ENCODE measurements at places on chromosomes 7 and 10.

DNA sequence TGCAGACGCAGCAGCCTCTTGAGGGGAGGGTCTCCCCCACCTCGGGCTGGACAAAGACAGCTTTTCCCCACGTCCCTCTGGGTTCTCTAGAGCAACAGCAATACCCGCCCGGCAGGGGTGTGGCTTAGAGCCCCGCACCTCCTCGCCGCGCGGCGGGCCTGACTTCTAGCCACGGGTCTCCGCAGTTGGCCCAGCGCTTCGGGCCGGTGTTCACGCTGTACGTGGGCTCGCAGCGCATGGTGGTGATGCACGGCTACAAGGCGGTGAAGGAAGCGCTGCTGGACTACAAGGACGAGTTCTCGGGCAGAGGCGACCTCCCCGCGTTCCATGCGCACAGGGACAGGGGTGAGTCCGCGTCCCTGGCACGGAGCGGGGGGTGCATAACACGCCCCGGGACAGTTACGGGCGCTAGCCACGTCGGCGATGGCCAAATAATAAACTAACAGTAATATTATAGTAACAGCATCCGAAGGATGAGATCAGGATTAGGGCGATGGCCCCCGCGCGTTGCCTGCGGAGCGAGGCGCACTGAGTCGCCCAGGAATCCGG lies 1.2 kb downstream of the CYP2E1 start:
- DNase-seq: no peak

- no peak for DNase-seq
Observed at GRCh38 chr10:129908406-129908805, 55.7 kb downstream of the EBF3 start.

GRCh38 chr10:12459340-12459739 lies 110.0 kb downstream of the CAMK1D start:
- DNase-seq: no peak

DNA sequence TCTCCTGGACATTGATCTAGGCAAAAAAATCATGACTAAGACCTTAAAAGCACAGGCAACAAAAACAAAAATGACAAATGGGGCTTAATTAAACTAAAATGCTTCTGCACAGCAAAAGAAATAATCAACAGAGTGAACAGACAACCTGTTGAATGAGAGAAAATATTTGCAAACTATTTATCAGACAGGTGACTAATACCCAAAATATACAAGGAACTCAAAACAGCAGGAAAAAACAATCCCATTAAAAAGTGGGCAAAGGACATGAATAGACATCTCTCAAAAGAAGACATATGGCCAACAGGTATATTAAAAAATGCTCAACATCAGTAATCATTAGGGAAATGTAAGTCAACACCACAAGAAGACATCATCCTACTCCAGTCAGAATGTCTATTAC lies 166.8 kb downstream of the MTERF1 start:
- peak; percentile 40 for DNase-seq

DNA sequence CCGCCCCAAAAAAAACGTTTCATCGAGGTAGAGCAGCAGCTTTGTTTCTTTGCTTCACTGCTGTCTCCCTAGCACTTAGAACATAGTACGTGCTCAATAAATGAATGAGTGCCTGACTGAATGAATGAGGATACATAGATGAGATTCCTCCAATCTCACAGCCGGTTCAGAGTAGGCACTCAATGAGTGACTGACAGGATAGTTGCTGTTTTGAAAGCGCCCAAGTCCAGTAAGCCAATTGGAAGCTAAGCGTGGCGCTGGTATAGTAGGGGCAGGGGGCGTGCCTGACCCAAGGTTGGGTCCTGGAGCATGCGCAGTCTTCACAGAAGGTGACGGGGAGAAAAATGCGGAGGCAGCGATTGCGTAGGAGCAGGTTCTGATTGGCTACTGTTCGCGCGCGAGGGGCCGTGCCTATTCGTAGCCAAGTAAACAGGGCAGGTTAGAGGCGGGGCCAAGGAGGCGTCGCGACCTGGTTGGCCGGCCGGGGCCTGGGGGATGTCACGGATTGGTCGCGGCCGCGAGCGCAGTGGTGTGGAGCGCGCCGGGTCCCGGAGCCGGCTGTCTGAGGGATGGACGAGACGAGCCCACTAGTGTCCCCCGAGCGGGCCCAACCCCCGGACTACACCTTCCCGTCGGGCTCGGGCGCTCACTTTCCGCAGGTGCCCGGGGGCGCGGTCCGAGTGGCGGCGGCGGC lies at the start of gene PI4K2A:
PI4K2A (plus strand) TSS at position 498 of the 694 bp plus-strand sequence; CDS start at position 570, 72 bp downstream.
- peak; percentile 89 for DNase-seq

DNA sequence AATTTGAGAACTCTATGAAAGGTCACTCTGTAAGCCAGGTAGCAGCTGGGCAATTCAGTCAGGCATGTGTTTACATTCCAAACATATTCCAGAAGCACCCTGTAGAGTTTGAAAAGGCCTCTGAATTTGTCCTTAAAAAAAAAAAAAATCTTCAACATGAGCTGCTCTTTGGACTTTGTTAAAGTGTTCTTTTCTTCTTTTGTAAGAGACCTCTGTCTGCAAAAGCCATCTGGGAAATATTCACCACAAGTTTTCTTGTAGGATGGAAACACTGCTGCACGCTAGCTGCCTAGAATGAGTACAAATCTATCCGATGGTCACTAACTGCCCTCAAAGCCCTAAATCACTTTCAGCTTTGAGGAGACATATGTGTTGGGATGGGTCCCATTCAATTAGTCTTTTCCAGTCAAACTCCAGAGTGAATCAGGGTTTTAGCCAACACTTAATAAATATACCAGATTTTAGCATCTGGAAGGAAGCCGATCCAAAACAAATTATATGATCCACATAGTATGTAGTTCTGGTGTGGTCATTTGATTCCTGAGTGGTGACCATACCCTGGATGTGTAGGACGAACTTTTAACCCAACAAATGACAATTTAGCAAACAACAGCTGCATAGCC lies 85.9 kb downstream of the CD36 start:
- no peak for DNase-seq

- DNase-seq: no peak
Observed at GRCh38 chr7:56092789-56093531, at the start of gene PHKG1. TSS of gene PHKG1 (minus strand) at chr7:56092952. CDS start at chr7:56088941, 4,011 bp downstream.

DNA sequence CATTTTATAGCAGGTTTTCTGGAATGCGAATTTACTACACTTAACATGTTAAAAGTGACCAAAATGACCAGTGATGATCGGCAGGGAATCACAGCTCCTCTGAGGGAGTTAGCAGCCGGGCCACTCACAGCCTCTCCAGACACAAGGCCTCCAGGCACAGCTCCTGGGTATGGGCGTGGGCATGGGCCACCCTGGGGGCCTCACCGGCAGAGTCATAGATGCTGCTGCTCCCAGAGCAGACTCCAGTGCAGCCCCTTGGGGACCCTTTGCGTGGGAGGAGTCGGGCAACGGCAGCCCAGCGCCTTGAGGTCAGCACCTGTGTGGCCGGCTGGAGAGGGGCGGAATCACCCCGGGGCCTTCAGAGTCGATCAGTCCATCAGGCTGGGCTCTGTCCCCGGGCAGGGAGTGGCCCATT lies 8.6 kb downstream of the KNDC1 start:
- DNase-seq: no peak

Data from NCI-H1930 (cell line).